Stimulated activated CD8-positive, alpha-beta memory T cell treated with anti-CD3 and anti-CD28 coated beads, Interleukin-4, amount 100 ng/mL, for 1 hour (primary cell): ENCODE measurements at places on chromosomes 3 and 15.

- DNase-seq = no peak
These were observed 91.7 kb downstream of the NR1I2 start for GRCh38 chr3:119873646-119874045.

DNA sequence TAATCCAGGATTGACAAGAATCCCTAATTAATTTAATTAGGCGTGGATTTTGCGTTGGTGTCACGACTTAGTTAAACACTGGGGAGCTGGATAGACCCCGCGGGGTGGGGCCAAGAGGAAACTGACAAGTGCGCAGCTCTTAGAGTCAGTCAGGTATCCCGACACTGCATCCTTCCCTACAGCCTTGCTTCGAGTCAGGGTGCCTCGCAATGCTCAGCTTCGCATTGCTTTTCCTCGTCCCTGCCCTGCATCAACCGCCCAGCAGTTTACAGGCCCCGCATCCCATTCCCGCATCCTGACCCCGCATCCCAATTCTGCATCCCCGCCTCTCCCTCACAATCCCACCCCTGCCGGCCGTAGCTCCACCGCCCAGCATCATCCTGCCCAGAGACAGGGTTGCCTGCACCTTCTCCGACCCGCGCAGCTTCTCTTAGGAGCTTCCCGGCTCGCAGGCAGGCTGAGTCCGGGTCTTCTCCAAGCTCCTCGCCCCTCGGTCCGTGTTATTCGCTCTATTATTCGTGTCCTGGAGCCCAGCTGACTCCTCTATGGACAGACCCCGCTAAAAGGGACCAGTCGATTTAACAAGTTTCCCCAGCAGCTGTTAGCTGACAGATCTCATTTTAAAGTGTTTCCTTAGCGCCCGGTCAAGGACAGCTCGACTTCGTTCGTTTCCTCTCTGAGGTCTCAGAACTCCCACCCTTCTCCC, 699 bp upstream of the SHOX2 start:
- DNase-seq = no peak

- no peak for DNase-seq
These were observed 42.6 kb downstream of the CLDN1 start for GRCh38 chr3:190279690-190280089.

DNA sequence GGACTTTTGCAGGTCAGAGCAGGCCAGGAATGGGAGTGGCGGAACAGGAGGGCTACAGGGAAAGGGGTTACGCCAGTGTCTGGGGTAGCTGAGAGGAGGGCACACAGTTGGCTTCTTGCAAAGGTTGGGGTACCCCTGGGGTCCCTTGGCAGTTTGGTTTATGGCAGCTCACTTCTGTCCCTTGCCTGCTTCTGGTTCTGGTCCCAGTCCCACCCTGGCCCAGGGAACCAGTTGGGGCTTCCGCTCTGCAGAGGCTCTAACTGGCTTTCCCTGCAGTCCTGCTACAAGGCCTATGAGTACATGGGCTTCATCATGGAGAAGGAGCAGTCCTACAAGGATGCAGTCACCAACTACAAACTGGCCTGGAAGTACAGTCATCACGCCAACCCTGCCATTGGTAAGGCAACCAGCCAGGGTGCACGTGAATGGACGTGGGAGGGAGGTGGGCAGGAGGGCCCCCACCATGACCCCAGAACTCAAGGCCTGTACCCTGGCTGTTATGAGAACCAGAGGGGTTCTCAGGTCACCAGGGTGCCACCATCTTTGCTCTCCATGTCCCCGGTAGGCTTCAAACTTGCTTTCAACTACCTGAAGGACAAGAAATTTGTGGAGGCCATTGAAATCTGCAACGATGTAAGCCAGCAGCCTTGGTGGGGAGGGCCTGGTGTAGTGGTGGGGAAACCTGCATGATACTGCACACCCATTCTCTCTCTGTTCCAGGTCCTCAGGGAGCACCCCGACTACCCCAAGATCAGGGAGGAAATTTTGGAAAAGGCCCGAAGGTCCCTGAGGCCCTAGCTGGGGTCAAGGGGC, 15.2 kb downstream of the CSRNP1 start:
- DNase-seq = no peak

DNA sequence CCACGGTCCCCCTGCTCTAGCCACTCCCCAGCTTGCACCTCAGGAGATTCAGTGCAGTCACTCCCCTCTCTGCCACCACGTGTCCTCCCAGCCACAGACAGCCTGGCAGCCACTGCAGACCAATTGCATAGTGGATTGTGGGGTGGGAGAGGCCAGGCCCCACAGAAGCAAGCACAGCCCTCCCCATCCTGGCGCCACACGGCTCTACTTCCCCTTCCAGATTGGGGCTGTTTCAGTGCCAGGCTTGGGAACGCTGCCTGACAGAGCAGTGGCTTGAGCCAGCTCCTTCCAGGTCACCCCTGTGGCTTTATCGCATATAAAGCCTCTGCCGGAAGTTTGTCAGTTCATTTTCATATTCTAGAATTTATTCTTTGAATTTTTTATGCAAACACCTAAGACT, 90.7 kb downstream of the TMEM266 start:
- no peak for DNase-seq

DNA sequence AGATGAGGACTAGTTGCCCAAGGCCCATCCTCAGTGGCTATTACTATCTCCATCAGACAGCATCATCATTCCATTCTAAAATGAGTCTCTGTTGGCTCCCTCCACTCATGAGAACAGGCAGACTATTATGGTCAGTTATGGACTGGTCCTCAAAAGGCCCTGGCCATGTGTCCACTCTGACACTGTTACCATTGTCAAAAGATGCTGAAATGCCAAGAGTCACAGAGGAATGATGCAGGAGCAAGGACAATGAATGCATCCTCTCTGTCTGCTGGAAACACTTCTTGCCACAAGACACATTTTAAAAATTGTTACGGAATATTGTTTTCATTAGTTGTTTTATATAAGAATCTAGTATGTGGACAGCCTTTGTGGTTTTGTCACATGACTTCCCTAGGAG, 53.3 kb upstream of the STT3B start:
- no peak for DNase-seq

DNA sequence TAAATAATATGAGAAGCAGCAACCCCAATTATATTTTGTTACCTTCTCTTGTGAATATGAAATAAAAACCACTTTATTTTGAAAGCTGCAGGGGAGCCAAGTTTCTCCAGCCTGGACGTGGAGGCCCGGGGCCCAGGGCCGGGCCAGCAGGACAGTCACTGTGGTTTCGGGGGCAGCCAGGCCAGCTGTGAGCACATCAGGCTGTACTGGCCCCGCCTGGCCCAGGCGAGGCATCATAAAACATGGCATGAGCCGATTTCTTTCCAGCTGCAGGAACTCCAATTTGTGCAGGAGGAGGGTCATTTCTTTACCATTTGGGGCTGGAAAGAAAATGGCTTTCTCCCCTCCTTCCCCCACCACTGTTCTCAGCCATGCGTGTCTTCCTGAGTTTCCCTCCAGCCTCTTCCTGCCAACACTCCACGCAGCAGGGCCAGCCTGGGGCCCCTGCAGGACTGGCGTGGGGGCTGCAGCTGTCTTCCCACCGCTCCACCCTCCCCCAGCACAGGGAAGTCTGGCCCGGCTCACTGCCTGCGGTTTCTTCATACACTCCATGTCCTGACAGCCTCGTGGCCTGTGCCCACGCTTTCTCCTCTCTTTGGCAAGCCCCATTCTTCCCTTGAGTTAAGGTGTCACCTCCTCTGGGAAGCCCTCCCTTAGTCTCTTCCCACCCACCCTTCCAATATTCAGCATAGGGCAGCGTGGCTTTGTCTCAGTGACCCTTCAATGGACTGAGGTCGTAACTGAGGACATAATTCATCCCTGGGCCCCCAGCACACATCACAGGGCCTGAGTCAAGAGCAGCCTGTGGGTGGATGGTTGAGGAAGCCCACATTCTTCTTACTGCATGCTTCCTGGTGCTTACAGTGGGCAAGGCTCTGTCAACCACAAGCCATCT, 135.8 kb downstream of the CHSY1 start:
- no peak for DNase-seq

GRCh38 chr15:62164014-62164395, 1.1 kb downstream of the C2CD4B start:
- DNase-seq = no peak

- DNase-seq = no peak
These were observed 42.4 kb upstream of the ETV5 start for GRCh38 chr3:186151077-186151971.

DNA sequence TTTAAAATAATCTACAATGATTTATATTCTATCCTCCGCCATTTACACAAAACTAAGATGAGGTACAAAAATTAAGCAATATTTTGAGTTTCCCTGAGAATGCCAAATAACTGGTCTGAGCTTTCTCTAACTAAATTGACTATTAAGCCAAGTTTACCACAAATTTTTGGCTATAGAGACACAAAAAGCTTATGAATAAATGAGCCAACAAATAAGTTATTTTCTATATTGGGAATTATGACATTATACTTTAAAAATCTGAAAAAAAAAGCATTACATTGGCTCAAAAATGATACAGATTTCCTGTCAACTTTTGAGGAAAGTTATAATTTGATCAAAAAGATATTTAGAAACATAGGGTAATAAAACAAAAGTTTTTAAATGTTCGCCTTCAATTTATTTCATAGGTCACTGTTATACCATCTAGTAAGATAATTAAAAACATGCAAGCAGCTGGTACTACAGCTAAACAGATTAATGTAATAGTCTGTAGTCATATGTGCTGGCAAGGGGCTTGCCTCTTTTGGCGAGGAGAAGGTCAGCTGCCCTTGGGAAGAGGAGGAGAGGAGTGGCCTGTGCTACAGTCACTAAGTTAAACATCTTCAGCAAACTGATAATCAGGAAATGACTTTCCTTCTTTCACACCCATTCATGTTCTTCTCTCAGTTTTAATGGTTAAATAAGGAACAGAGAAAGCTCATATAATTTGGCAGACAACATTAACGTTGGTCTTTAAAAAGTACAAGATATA, 318.5 kb downstream of the TBC1D5 start:
- DNase-seq = no peak

GRCh38 chr3:143267989-143268388, 148.4 kb downstream of the CHST2 start:
- no peak for DNase-seq

GRCh38 chr3:189914799-189915198, 205.9 kb downstream of the P3H2 start:
- DNase-seq = no peak

DNA sequence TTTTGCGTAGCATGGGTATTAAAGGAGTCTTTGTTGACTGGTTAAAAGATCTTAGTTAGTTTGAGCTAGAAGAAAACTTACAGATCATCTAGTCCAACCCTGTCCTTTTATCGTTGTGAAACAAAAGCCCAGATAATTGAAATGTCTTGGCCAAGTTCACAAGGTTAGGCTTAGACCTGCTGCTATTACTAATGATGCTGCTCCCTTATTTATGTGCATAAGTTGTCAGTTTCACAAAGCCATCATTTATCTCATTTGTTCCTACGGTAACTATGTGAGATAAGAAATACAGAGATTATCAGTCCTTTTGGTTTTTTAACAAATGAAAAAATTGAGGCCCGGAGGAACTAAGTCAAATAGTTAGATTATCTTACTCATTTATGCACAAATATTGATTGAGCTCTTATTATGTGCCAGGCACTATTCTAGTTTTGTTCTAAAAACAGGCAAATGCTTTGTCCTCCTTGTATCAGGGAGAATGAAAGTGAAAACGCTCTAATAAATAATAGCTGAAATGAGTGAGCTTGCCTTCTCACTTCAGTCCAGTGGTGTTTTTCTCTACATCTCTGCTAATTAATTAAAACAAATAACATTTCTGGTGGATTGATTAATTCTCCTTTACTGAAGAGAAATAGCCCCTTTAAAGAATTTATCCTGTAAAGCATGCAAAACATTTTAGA, 49.1 kb upstream of the TPRG1 start:
- no peak for DNase-seq

DNA sequence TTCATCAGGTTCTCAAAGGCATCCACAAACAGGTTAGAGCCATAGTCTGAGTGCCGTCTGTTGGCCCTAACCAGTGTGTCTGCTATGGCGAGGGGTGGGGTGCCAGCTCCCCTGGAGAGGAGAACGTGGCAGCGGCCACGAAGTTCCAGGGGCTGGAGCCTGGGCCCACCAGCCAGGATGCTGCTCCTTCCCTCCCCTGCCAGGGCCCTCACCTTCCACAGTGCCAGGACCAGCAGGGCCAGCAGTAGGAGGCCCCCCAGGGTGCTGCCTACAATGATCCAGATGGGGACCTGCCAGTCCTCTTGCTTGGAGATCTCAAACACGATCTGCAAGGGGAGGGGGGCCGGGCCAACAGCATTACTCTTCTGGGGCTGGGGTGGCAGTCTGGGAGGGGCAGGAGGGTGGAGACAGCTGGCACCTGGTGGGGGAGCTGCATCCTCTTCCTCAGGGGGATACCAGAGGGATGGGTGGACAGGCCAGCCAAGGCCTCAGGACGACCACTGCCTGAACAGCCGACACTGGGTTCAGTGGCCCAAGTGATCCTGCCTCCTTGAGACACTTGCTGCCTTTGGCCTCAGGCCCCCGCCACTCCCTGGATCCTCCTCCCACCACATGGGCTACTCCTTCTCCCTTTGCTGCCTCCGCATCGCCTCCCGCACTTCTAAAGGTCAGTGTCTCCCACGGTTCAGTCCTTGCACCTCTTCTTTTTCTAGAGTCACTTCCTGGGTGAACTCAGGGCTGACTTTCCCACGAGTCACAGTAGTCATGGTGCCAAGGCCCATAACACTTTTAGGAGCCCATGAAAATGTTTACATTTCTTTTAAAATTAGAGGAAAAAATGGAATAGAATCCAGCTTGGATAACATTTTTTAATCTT, 26.3 kb downstream of the FEM1B start:
- DNase-seq = no peak

- no peak for DNase-seq
These were observed 73.7 kb downstream of the ECT2 start for GRCh38 chr3:172824229-172824628.
